ENCODE measurements at places on chromosomes 6 and 20.

- DNase-seq: no peak
These were observed 624.1 kb upstream of the CDH4 start for GRCh38 chr20:60627751-60628565.

DNA sequence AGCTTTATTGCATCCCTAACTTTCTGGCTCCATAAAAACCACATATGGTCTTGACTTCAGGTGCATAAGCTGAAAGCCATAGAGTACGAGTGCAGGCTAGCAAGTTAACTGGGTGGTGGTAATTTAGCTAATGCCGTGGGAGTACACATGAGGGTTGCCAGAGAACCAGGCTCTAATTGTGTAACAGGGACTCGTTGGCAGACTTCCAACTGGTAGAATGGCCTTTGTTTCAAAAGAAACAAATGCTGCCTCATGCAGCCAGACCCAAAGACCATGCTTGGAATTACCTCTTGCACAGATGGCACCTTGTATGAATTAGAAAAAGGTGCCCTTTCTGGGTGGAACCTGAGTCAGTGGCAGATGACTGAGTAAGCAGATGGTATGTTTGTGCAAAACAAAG, 73.2 kb downstream of the LY86 start:
- DNase-seq: no peak

DNA sequence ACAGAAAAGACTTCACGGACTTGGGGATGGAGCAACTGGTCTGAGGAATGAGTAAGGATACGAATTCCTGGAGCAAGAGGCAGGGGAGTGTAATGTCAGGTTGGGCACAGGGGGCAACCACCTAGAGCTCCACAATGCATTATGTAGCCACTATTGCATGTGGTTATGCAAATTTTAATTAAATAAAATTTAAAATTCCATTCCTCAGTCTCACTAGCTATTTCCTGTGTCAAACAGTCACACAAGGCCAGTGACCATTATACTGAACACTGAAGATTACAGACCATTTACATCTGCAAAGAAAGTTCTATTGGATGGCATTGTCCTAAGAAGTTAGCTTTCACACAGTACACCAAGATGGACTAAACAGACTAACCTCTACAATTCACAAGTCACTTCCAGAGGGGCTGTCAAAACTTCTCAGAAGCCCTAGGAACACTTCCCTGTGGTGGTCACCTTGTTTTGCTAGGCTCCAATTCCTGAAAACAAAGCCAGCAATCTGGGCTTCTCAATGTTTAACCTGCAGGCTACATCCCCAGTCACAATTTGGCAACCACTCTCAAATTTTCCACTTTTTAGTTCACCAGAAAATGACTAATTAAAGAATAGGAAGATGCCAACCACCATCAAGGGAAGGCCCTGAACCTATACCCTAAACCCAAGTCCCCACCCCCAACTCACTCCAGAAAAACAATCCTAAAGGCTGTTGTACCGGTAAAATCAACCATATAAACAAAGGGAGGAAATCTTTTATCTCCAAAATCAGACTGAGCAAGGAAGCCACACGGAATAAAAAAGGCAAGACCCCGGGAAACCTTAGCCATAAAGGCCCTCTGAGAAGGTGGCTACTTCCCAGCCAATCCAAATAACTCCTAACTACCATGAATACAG, 34.2 kb upstream of the C20orf203 start:
- DNase-seq: no peak

DNA sequence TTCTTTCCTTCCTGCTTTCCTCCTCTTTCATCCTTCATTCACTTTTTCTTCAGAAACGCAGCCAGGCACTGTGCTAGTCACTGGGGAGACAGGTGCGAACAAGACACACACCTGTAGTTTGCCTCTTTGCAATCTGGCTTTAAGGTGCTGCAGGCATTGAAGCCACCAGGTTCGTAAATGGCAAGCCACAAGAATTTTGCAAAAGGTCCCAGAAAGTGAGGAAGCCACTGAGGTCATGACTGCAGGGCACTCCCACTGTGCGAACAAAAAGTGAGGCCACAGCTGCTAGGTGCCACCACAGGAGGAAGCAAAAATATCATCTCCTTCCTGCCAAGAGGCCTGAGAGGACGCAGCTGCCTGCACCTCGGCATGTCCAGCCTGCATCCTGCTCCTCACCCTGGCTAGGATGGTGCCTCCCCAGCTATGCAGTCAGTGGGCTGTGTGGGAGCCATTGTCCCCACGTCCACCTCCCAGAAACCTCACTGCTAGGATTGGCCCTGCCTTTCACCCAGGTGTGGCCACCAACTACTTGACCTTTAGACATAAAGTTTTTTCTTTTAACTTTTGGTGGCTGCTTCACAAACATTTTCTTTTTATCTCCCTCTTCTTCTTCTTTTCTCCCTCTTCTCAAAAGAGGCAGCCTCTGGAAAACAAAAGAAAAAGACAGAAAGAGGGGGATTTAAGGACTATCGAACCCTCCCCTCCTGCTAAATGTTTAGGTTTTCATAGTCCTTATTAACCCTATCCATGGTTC, 230.8 kb downstream of the BCAS1 start:
- peak; percentile 37 for DNase-seq

DNA sequence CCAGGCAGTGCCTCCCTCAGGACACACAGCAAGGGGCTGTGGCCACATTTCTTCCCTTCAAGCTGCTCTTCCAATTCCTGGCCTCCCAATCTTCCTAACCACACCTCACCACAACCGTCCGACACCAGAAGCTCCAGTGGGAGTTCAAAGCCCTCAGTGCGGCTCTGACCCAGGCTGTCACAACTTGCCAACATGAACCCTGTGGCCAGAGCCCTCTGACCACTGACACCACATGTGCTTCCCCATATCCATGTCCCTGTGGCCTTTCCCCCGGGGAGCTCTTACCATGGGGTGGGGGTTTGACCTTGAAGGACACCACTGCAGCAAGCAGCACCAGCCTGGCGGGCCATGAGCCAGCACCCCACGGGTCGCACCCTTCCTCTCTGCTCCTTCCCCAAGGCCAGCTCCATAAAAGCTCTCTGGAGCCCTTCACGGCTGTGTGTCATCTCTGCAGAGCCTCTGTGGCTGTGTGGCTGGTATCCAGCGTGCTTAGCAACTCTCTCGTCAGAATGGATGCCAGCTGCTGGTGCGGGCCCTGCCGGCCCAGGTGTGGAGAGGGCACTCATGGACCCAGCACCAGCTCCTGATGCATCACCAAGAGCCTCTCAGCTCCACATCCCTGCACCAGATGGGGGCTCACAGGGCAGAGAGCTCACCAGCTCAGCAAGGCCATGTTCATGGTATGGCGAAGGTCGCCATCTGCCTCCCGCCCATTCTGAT, 106.1 kb downstream of the PSMB1 start:
- DNase-seq: no peak

- DNase-seq: no peak
These were observed 17.1 kb upstream of the NTSR1 start for GRCh38 chr20:62691487-62691886.

- no peak for DNase-seq
These were observed 3.8 kb downstream of the IGF2R start for GRCh38 chr6:159972506-159973268.

GRCh38 chr6:29502597-29502996, 14.8 kb upstream of the MAS1L start:
- DNase-seq: no peak

All from activated CD8-positive, alpha-beta memory T cell treated with anti-CD3 and anti-CD28 coated beads for 1 hour (primary cell).